ENCODE measurements at places on chromosomes 5 and 9.

GRCh38 chr9:117120061-117120460 lies 294.8 kb downstream of the ASTN2 start:
- DNase-seq: no peak

- DNase-seq: no peak
Observed at GRCh38 chr9:6121707-6122106, 93.9 kb upstream of the IL33 start.

GRCh38 chr9:89579741-89580385 lies 24.9 kb upstream of the GADD45G start:
- DNase-seq: no peak

DNA sequence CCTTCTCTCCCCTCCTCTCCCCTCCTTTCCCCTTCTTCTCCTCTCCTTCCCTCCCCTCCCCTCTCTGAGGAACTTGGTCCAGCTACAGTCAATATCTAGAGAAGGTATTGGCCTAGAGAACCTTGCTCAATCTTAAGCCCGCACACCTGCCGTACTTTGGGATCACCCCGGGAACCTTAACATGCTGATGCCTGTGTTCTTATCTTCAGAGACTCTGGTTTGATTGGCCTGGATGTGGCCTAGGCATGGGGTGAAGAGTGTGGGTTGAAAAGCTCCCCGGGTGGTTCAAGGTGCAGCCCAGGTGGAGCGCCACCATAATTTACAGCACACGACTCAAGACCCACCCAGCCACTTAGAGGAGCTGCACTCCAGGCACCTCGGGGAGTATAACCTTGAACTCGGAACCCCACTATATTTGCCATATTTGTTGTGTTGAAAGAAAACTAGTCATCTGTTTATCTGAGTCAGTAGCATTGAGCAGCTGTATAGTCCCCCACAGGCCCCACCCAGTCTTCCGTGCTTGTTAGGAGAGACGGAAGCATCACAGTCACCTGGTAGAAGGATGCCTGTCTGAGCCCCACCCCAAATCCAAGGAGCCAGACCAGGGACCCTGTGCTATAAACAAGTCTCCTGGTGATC lies 14.4 kb upstream of the PHF19 start:
- no peak for DNase-seq

GRCh38 chr5:61085885-61086284 lies 76.4 kb downstream of the SMIM15 start:
- no peak for DNase-seq

DNA sequence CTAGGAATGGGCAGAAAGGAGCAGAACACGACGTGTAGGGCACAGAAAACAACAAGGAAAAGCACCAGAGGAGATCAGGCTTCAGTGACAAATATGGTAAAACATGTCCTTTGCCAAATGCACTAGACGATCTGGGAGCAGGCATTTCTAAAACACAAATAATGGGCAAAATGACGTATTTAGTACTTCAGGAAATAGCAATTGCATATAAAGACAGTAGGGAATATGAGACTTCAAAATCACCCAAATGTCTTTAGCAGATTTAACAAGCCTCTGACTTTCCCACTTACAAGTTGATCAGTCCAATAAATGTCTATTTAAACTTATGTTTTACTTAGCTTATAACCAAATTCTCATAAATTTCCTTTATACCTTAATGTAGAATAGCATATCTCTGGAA lies 969.6 kb upstream of the C9orf72 start:
- no peak for DNase-seq

DNA sequence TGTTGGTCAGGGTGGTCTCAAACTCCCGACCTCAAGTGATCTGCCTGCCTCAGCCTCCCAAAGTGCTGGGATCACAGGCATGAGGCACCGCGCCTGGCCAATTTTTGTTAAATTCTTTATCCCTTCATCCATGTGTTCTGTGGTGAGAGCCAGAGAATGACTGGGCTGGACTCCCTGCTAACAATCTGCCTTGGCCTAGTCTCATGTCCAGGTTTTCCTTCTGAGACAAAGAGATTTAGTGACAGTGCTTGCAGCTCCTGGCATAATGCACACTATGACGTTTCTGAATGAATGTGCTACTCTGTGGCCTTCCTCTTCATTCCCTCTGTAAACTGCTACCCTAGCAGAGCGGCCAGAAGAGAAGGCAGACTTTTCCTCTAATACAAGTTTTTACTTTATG lies 79.3 kb downstream of the FOXD1 start:
- DNase-seq: no peak
